Liver (tissue), 10 donors: ENCODE measurements at places on chromosomes 6 and 20. TPM values are rescaled to one million over a fixed set of nuclear protein-coding genes. Genes with fewer than 3 reads are reported as not detected.
A peak's percentile ranks its signal among the peaks of the same experiment; 100 is the strongest.

The RAET1L gene
- total RNA-seq: not detected

DNA sequence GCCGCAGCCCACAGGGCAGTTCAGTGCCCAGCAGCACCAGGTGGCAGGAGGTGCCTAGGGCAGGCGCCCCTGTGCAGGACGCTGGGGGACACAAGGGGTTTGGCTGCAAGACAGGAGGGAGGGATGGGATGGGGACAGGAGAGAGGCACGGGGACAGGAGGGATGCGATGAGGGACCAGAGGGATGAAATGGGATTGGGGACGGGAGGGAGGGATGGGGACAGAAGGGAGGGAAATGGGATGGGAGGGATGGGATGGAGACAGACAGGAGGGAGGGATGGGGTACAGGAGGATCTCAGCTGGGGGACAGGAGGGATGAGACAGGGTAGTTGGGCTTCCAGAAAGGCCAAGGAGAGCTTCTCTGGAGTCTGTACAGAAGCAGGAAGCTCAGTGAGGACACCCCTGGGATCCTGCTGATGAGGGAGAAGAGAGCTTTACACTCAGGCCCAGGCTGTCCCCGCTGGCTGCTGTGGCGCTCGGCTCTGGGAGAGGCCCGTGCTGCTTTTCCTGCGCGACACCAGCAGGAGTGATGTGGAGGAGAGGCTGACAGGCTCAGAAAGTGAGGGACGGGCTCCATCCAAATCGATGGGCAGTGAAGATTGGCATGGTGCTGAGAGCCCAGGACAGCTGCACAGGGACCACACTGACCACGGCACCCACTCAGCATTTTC, 400.8 kb downstream of the SMOC2 start:
- no peak overlapping the region for H3K4me3 ChIP-seq
- H3K36me3 ChIP-seq: no peaks in the 10 kb centered on the region
- H3K4me1 ChIP-seq: no peaks in the 10 kb centered on the region
- DNase-seq: no peak
- no peaks in the 10 kb centered on the region for H3K27me3 ChIP-seq

The RWDD2A gene
- total RNA-seq: 5.5 TPM

The OR10C1 gene
- not detected for total RNA-seq

DNA sequence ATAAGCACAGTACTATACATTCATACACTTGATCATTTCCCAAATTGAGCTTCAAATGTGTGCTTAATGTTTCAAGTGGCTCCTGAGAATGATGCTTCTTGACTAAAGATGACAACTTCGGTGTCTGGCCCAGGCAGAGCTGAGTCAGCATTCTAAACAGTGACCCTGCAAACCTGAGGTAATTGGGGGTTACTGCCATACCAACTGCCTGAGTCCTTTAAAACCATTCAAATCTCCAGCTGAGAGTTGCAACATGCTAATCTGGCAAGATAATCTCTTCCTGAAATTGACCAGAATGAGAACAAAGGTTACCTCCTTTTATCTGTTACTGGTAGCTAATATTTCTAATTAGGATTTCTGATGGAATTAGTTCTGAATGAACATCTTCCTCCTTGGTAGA, 8.2 kb downstream of the BACH2 start:
- no peak overlapping the region for H3K4me3 ChIP-seq
- H3K27me3 ChIP-seq: no peaks in the 10 kb centered on the region
- no peak for DNase-seq
- H3K27ac ChIP-seq: peak overlapping the region; percentile 78

- no peaks in the 10 kb centered on the region for H3K4me1 ChIP-seq
- DNase-seq: peak; percentile 35
- no peak overlapping the region for H3K27ac ChIP-seq
- H3K27me3 ChIP-seq: no peaks in the 10 kb centered on the region
- no peaks in the 10 kb centered on the region for H3K36me3 ChIP-seq
These were observed 19.5 kb upstream of the FAM8A1 start for GRCh38 chr6:17580518-17581048.

- H3K27ac ChIP-seq: peak overlapping the region; percentile 82
- peaks cover 18% of the 10 kb centered on the region for H3K4me1 ChIP-seq
- H3K27me3 ChIP-seq: no peaks in the 10 kb centered on the region
- DNase-seq: no peak
- peak overlapping the region; percentile 77 for H3K4me3 ChIP-seq
These were observed 726 bp downstream of the FLRT3 start for GRCh38 chr20:14336686-14337085.

The UNC5CL gene
- total RNA-seq: 41.9 TPM

DNA sequence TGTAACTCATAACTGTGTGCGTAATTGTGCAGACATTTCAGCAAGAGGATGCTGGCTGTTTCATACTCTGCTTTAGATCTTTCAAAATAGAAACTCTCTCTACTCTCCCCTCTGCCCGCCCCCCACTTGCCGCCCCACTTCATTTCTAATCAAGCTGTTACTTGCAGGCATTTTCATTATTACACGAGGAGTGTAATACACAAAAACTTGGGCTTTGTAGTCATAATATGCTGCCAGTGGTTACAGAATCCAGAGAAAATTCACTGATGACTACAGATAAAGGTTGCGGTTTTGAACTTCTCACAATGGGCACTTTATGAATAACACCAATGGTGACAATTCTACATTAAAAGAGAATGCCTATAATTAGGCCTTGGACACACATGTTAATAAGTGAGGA, 194.0 kb upstream of the POU3F2 start:
- H3K4me3 ChIP-seq: no peak overlapping the region
- H3K36me3 ChIP-seq: no peaks in the 10 kb centered on the region
- H3K4me1 ChIP-seq: no peaks in the 10 kb centered on the region
- no peak overlapping the region for H3K27ac ChIP-seq
- H3K27me3 ChIP-seq: no peaks in the 10 kb centered on the region

The TMEM14A gene
- 15.6 TPM for total RNA-seq

The FAM217A gene
- total RNA-seq: not detected

The PPP1R14C gene
- not detected for total RNA-seq

The OTOR gene
- not detected for total RNA-seq

GRCh38 chr6:67433124-67433523, 1202.0 kb upstream of the ADGRB3 start:
- no peak overlapping the region for H3K27ac ChIP-seq
- no peaks in the 10 kb centered on the region for H3K27me3 ChIP-seq
- no peak overlapping the region for H3K4me3 ChIP-seq
- no peak for DNase-seq
- H3K4me1 ChIP-seq: no peaks in the 10 kb centered on the region

- no peak overlapping the region for H3K4me3 ChIP-seq
- DNase-seq: peak; percentile 29
- H3K36me3 ChIP-seq: peaks cover 12% of the 10 kb centered on the region
- no peaks in the 10 kb centered on the region for H3K4me1 ChIP-seq
- H3K27me3 ChIP-seq: no peaks in the 10 kb centered on the region
- no peak overlapping the region for H3K27ac ChIP-seq
These were observed 40.3 kb downstream of the PLCG1 start for GRCh38 chr20:41177636-41178035.

The TSPO2 gene
- total RNA-seq: 64.9 TPM

GRCh38 chr20:58839474-58839874, 11.2 kb downstream of the GNAS-AS1 start:
- no peak overlapping the region for H3K4me3 ChIP-seq
- H3K27ac ChIP-seq: no peak overlapping the region
- no peak for DNase-seq
- H3K27me3 ChIP-seq: peaks cover 3% of the 10 kb centered on the region

DNA sequence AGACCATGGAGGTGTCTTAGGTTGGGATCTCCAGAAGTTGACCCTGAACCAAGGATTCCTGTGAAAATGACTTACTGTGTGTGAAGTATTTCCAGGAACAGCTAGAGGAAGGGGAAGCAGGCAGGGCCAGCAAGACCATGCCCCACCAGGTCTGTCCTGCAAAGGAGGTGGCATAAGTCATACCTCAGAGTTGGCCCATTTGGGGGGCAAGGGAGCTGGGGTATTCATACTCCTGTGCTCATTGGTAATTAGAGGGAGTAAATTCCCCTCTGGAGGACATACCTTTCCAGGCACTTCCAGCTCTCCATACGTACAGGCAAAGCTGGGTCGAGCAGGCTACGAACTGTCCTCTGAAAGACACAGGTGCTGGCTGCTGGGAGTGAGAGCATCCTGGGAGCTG, 72.4 kb downstream of the STK35 start:
- H3K27ac ChIP-seq: no peak overlapping the region
- H3K27me3 ChIP-seq: no peaks in the 10 kb centered on the region
- H3K4me1 ChIP-seq: peaks cover 3% of the 10 kb centered on the region
- H3K4me3 ChIP-seq: no peak overlapping the region

- DNase-seq: no peak
- no peak overlapping the region for H3K27ac ChIP-seq
- no peak overlapping the region for H3K4me3 ChIP-seq
These were observed 26.1 kb upstream of the SH3BGRL2 start for GRCh38 chr6:79605061-79605460.

- no peak for DNase-seq
- peak overlapping the region; percentile 39 for H3K27ac ChIP-seq
These were observed 345.3 kb downstream of the CDKAL1 start for GRCh38 chr6:20879526-20879925.

The FAM209B gene
- total RNA-seq: not detected

DNA sequence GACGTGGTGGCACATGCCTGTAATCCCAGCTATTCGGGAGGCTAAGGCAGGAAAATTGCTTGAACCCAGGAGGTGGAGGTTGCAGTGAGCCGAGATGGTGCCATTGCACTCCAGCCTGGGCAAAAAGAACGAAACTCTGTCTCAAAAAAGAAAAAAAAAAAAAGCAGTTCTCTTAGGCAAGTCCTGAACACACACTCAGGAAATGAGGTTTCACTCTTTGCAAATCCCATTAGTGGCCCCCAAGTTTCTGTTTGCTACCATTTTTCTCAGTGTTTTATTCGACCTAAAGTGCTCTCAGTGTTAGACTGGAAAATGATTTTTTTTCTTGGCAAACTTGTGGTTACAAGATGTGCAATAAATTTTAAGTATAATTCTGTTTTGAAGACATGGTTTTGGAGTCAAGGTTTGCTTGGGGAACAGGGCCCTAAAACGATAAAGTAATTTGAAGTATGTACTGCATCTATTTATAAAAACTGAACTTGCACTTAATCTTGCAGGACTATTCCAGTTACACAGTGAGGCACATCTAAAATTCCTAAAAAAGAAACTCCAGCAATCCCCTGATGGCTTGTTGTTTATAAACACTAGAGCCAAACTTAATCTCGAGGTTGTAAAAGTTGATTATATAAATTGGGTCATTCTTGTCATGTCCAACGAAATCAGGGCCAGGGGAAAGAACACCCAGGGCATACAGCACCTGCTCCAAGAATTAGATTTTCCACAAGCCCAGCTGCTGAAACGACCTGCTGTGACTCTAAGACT, 42.6 kb downstream of the MAP1LC3A start:
- H3K27ac ChIP-seq: peak overlapping the region; percentile 18
- H3K27me3 ChIP-seq: no peaks in the 10 kb centered on the region
- no peak overlapping the region for H3K4me3 ChIP-seq
- no peaks in the 10 kb centered on the region for H3K36me3 ChIP-seq

GRCh38 chr6:41208439-41209106, 7.6 kb upstream of the TREML2 start:
- H3K36me3 ChIP-seq: no peaks in the 10 kb centered on the region
- H3K4me1 ChIP-seq: no peaks in the 10 kb centered on the region
- H3K27me3 ChIP-seq: no peaks in the 10 kb centered on the region

DNA sequence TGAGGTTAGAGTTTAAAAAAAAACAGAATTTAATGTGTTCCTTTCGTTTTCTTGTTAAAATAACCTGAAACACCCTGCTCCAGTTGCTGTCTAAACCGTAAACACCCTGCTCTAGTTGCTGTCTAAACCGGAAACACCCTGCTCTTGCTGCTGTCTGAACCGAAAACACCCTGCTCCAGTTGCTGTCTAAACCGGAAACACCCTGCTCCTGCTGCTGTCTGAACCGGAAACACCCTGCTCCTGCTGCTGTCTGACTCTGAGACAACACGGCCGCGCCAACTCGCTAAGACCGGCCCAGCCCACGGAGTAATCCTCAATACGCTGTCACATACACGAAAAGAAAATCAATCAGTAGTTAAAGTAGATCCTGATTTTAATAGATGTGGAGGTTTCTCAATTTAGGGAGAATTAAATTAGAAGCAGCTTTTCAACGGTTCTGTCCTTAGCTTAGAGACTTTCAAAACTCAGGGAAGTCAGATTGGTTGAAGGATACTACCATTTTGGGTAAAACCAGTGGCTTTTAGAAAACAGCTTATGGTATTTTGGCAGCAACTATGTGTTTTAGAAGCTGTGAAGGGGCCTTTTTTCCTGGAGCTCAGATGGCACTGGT, 98.3 kb downstream of the RAMACL start:
- no peak overlapping the region for H3K4me3 ChIP-seq
- DNase-seq: no peak
- H3K36me3 ChIP-seq: no peaks in the 10 kb centered on the region
- no peak overlapping the region for H3K27ac ChIP-seq
- no peaks in the 10 kb centered on the region for H3K4me1 ChIP-seq

The TLDC2 gene
- not detected for total RNA-seq

DNA sequence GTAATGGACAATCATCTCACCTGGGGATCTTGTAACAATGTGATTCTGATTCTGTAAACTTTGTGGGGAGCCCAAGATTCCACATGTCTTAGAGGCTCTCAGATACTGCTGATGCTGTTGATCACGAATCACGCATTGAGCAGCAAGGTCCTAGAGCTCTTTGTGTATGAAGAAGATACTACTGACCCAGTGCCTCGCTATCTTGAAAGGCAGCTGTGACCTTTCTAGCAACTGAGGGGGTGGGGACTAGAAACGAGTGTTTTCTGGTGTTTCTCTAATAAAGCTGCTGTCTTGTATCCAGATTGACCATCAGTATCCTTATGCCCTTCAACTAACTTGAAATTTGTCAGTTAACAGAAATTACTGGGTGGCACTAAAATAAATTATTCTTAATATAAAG, 142.9 kb downstream of the MTHFD1L start:
- no peak overlapping the region for H3K4me3 ChIP-seq
- no peaks in the 10 kb centered on the region for H3K4me1 ChIP-seq
- no peaks in the 10 kb centered on the region for H3K36me3 ChIP-seq
- H3K27me3 ChIP-seq: no peaks in the 10 kb centered on the region
- no peak overlapping the region for H3K27ac ChIP-seq

DNA sequence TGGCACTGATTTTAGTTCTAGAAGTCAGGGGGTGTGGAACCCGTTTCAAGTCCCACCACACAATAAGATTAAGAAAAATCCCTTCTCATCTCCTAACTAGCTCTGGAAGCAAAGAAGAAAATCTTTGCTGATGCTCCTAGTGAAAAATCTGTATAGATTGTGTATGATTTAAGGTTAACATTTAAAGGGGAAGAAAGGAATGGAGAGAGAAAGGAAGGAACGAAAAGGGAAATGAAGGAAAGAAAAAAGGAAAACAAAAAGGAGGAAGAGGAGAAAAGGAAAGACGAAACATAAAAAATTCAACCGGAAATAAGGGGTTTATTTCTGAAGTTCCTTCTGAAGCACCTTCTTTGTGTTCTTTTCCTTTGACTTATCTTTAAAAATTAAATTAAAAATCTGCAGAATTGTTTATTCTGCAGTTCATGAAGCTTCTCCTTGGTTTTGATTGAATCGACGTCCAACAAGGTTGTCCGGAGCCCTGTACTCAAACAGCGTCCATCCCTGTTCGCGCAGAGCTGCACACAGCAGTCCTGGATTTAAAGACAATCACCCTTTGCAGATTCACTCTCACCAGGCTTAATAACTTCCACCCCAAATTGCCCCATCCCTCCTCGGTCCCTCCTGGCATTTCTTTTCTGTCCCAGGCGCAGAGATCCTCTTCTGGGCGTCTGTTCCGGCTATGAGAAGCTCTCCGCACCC, 1.6 kb upstream of the TFAP2B start:
- no peak for DNase-seq
- peaks cover 17% of the 10 kb centered on the region for H3K4me1 ChIP-seq
- H3K36me3 ChIP-seq: no peaks in the 10 kb centered on the region
- no peaks in the 10 kb centered on the region for H3K27me3 ChIP-seq
- no peak overlapping the region for H3K4me3 ChIP-seq
- no peak overlapping the region for H3K27ac ChIP-seq

The GSTA1 gene
- total RNA-seq: 160 TPM

The PXDC1 gene
- 24.1 TPM for total RNA-seq
